HEK293T (cell line): ENCODE measurements at places on chromosomes 1 and 21.

DNA sequence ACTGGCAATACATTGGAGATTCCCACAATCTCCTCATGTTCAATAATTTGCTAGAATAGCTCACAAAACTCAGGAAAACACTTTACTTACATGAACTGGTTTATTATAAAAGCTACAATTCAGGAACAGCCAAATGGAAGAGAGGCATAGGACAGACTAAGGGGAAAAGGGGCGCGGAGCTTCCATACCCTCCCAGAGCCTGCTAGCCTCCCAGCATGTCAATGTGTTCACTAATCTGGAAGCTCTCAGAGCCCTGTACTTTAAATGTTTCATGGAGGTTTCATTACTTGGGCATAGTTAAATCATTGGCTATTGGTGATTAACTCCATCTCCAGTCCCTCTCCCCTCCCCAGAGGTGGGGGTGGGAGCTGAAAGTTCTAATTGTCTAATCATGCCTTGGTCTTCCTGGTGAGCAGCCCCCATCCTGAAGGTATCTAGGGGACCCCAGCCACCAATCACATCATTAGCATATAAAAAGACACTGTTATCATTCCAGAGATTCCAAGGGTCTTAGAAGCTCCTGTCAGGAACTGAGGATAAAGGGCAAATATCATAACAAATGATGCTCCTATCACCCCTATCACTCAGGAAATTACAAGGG, 10.9 kb upstream of the DMRTB1 start:
- no peak for DNase-seq

DNA sequence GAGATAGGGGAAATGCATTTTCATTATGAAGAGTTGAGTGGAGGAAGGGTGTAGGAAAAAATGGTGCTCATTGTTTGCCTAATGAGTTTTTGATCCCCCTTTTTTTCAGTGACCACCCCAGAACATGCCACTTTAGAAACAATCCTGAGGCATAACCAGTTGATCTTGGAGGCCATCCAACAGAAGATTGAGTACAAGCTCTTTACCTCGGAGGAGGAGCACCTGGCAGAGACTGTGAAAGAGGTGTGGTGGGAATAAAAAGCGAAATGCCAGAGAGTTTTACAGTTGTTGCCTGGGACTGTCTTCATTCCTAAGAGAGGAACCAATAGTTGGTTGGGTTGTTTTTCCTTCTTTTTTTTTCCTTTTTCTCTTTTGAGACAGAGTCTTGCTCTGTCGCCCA, 54.3 kb upstream of the EPHA8 start:
- no peak for DNase-seq

- DNase-seq = no peak
These were observed 26.1 kb upstream of the CR2 start for GRCh38 chr1:207427832-207428585.

DNA sequence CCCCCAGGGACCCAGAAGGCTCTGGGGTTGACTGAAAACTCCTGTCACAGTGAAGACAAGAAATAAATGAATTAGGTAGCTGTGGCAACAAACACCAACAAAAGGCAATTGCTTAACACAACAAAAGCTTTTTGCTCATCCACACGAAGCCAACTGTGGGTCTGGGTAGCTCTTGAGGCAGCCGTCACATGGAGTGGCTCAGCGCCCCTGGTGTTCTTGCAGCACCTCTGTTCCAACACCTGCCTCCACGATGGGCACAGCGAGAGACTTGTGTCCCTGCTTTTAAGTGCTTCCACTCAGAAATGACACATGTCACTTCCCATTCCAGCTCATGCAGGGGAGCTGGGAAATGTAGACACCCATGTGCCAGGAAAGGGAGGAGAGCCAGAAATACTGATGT, 364.5 kb upstream of the DUSP10 start:
- no peak for DNase-seq

DNA sequence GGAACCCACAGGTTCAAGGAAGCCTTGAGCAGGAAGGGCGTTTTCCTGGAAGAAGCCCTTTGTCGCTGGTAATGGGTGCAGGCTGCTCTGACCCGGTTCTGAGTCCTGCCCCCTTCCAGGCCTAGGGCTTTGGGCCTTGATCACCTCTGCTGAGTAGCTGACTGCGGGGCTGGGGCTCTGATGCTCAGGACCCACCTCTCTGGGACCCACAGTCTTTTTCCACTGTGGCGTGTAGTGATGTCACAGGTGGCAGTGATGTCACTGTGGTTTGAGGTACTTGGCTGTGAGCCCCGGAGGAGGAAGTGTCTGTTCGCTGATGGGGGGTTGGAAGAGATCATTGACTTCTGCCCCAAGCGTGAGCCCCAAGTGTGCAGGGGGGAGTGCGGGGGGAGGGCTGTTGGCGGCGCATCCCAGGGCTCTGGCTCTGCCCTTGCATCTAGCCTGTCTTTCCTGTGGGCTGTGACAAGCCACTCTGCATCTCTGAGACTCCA, 6.9 kb downstream of the TNFRSF1B start:
- DNase-seq = no peak

DNA sequence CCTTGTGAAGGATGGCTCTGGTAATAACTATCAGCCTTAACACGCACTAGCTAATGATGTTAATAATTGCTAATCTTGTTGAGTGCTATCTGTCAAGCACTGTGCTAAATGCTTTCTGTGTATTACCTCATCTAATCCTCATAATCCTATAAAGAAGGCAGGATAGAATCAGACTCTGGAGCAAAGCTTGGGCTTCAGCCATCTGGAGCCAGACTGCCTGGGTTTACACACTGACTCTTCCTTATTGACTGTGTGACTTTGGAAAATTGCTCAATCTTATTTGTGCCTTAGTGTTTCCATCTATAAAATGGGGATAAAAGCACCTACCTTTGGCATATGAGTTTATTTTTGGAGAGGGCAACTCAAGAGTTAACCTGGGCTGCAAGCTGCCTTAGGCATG, 216.1 kb downstream of the NUF2 start:
- no peak for DNase-seq
